Stimulated activated CD8-positive, alpha-beta memory T cell treated with anti-CD3 and anti-CD28 coated beads, Interleukin-15, amount 100 ng/mL, for 1 hour (primary cell): ENCODE measurements at places on chromosomes 2 and 18.

- DNase-seq: no peak
Observed at GRCh38 chr18:43148231-43148630, 32.7 kb upstream of the RIT2 start.

DNA sequence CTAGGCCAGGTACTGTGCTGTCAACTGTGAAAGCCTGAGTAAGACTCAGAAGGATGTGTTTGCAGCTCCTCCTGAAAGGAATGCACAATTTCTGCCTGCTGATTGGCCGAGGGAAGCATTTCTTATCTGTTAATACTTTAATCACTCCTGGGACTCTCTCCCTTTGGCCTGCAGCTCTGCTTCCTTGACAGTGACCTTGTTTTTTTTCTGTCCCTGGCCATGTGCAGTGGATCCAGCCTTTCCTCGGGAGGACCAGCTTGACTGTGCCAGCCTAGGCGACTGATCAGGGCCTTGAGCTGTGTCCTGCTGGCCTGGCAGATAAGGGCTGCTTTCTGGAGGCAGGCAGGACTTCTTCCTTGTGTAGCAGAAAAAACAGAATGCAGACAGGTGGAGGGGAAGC, 10.0 kb downstream of the RNF144A start:
- no peak for DNase-seq

GRCh38 chr2:109171444-109172334, 42.7 kb downstream of the SH3RF3 start:
- no peak for DNase-seq

DNA sequence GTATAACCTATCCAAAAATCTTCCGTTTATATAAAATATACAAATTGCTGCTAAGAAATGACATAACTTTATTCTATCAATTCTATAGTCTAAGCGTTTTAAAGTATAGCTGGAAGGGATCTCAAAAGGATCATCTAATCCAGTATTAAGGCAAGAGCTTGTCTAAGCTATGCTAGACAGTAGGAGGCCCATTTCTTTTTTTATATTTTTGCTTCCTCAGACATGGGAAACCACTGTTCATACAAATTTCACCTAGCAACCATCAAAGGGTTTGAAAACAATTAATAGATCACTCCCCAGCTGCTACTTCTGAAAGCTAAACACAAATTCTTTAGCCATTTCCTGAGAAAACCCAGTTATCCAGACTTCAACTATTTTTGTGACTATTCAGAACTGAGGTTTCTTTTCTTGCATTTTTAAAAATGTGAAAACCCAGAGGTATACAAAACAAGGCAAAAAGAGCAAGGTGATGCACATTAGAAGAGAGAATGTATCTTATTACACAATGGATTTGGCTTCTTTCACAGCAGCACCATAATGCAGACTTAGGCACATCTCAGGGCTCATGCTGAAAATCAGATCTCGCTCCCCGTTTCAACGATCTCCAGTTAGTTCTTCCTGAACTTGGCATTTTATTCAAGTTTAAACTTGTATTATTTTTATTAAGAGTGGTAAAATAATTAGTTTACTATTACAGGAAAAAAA, 274.4 kb downstream of the LRP1B start:
- DNase-seq: no peak

- no peak for DNase-seq
Observed at GRCh38 chr2:33763671-33764310, 164.7 kb upstream of the FAM98A start.

DNA sequence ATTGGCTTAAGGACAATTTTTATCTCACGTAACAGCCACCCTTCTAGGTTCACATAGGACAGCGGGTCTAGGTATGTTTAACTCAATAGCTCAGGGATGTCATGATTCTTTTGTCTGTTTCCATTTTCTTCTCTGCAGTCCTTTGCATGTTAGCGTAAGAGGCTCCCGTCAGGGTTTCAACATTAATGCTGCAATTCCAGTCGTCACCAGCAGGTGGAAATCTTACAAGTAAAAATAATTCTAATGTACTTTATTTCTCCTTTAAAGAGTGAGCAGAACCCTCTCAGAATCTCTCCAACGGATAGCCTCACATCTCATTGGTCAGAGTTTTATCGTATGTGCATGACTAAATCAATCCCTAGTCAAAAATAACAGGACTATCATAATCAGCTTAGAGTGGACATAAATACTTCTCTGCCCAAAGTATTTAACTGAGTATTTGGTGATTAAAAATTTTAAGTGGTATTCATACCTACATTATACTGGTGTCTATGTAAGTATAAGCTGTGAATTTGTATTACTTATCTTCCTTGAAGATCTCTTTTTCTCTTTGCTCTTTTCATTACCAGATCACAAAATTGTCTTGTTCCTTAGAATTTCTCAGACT, 487.2 kb upstream of the GCFC2 start:
- DNase-seq: no peak

DNA sequence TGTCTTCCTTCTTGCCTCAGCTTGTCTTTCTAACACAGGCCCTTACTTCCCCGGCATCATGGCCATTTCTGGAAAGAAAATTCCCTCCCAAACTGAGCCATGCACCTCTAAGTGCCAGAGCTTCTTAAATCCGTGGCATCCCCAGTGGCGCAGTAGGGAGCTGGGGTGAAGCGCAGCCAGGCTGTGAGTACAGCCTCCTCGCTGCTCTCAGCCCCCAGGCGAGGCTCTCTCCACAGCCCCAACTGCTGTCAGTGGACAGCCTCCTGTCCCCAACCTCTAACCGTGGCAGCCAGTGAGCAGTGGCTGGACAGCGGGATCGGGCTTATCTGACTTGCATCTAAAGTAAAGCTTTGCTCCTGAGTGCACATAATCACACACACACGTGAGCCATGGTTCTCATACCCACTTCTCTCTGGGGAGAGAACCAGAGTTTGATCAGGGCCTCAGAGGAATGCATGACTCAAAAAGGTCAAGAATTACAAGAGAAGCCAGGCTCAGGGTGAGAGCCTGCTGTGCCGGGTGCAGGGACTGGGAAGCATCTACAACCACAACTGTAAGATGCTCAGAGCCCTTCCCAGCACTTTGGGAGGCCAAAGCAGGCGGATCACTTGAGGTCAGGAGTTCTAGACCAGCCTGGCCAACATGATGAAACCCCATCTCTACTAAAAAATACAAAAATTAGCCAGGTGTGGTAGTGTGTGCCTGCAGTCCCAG, 50.7 kb downstream of the SFXN5 start:
- DNase-seq: no peak

DNA sequence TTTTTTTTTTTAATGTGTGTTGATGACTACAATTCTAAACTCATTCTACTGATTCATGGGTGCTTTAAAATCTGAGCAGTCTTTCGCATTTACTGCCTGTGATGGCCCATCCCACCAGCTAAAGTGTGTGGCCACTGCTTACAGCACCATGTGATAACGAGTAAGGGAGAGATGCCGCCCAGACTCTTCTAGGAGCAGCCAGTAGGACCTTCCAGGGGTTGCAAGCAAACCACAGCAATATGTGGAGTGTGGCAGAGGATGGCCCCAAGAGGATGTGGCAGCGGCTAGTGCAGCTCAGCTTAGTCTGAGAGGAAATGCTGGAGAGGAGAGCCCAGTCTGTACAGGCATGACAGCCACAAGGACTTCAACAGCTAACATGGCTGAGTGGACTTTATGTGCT, 14.9 kb downstream of the IL1B start:
- no peak for DNase-seq

- no peak for DNase-seq
Observed at GRCh38 chr2:27202854-27203253, 9.0 kb upstream of the ATRAID start.

GRCh38 chr18:69956665-69957620, 9.3 kb upstream of the CD226 start:
- DNase-seq: no peak

- DNase-seq: no peak
Observed at GRCh38 chr2:184524551-184525382, 73.6 kb upstream of the ZNF804A start.

DNA sequence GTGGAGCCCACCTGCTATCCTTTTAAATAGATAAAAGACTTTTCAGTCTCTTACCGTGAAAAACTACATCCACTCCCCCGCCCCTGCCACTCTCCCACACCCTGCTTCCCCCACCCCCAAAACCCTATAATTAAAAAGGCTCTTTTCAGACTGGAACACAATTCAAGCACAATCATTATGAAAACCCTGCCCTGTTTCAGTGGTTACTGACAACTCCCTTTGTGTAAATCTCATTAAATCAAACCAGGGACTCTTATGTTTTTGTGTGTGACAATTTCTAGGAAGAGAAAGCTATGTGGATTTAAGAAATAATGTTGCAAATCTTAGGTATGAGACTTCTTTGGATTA, 21.0 kb upstream of the ZNF532 start:
- DNase-seq: no peak

DNA sequence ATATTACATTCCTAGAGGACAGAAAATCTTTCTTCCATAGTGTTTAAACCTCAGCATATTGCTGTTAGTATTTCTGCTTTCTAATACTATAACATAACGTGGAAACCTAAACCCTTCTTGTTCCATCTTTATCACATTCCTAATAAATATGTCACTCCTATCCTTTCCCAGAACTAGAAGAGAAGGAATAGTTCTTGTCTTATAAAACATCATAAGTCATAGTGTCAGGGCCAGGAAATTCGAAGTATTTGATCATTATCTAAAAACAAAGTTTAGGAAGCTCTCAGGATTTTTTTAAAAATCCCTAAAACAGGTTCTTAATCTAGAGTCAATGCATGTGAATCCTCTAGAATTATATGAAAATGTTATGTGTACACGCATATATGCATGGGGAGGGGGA, 2.0 kb downstream of the NHEJ1 start:
- no peak for DNase-seq

GRCh38 chr2:180463608-180464007, 456.5 kb upstream of the CWC22 start:
- no peak for DNase-seq
